NCI-H1417 (cell line): ENCODE measurements at places on chromosomes 16 and 17.

- peak; percentile 36 for DNase-seq
These were observed 23.6 kb upstream of the ABR start for GRCh38 chr17:1203111-1203966.

DNA sequence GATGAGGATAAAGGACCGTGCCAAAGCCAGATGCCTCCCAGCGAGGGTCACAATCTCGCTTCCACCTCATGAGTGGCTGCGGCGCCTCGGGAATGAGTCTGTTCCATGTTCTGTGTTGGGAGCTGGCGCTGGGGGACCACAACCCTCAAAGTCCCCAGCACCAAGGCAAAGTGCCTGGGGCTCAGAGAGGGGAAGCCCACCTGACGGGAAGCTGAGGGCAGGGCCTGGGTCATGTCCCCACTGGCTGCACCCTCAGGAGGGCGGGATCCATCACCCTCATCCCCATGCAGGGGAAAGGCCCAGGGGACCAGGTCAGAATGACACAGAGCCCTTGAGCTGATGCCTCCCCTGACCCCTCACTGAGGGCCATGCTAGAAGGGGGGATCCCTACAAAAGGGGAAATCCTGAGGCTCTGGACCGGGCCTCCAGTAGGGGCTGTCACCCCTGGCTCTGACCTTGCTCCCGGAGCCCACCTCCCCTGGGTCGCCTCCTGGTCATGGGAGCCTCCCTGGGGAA is 151.3 kb upstream of the PLCG2 start:
- DNase-seq: no peak

GRCh38 chr16:676913-677312 is 1.4 kb downstream of the RHBDL1 start:
- peak; percentile 94 for DNase-seq

DNA sequence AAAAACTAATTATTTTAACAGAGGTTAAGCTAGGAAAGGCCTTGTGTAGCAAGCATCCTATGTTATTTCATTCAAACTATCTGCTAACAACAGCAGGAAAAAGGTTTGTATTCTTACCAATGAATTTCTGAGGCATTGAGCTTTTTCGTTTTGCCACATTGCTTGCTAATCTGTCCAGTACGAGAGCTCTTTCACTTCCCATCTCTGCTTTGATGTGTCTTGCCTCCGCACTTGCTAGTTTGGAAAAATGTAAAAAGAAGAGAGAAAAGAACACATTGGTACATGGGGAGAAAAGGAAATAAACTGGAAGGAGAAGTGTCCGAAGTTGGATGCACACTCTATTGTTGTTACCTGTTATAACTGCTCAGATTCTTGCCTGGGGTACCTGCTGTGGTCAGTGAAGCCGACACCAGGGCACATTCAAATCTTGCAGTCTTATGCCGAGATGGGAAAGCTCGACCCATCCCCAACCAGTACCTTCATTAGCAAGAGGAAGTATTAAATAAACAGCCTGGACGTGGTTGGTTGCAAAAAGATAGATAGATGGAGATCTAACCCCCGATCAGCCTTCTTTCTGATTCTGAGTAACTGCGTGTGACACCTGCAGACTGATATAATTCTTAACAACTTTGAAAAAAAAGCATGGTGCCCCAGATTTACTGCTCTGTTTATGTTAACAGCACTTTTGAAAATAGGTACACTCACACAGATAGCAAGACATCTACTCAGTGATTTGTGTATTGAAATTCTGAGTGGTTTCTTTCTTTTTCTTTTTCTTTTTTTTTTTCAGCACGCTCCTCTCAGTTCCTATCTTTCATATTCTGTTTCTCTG is 40.0 kb downstream of the GRB7 start:
- no peak for DNase-seq

DNA sequence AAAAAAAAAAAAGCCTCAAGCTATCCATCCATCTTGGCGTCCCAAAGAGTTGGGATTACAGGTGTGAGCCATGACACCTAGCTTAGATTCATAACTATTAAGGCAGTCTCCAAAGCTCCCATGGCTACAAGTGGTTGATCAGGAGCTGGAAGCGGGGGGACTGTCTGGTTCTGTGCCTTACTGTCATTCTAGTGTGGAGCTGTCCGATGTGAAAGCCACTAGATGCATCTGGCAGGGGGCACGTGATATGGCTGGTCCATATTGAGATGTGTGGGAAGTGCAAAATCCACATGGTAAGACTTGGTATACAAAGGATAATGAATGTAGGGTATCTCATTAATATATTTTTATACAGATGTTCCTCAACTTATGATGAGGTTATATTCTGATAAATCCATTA is 38.7 kb downstream of the KPNA2 start:
- DNase-seq: no peak

DNA sequence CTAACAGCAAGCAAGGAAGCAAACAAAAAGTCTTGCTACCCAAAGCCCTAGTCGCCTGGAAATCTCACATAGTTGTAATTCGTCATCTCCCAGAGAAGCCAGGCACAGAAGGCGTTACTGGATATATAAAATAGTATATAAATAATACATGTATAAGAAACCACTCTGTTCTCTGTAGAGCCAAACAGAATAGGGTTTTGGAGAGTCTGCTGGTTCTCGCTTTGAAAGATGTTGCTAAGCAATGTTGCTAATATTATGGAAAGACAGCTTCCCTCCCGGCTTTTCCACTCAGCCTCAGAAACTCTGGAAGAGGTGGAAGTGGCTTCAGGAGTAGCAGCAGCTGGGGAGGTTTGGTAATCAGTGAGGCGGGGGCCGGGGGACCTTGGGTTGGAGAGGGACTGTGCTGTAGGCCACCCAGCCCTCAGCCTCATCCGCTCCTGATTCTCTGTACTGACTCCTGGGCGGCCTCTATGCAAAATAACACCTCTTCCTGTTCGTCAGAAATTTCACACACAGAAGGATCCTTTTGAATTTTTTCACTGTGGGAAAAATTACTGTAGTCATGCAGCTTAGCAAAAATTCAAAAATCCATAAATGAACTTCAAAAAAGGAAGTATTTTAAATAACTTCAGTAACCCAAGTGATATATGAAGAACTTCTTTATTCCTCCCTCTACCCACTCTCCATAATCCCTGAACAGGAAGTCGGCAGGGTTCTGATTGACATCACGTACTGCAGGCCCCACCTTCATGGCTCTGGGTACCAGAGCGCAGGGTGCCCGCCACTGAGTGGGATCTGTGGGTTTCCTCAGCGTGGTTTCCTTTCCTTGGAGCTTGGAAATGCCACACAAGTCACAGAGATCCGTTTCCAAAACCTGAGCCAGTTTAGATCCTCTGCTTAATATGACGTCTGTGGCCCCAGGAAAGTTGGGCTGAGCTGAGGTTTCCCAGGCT is 51.4 kb downstream of the RAP1GAP2 start:
- DNase-seq: no peak

GRCh38 chr16:57473176-57473840 is 10.8 kb downstream of the POLR2C start:
- DNase-seq: no peak

DNA sequence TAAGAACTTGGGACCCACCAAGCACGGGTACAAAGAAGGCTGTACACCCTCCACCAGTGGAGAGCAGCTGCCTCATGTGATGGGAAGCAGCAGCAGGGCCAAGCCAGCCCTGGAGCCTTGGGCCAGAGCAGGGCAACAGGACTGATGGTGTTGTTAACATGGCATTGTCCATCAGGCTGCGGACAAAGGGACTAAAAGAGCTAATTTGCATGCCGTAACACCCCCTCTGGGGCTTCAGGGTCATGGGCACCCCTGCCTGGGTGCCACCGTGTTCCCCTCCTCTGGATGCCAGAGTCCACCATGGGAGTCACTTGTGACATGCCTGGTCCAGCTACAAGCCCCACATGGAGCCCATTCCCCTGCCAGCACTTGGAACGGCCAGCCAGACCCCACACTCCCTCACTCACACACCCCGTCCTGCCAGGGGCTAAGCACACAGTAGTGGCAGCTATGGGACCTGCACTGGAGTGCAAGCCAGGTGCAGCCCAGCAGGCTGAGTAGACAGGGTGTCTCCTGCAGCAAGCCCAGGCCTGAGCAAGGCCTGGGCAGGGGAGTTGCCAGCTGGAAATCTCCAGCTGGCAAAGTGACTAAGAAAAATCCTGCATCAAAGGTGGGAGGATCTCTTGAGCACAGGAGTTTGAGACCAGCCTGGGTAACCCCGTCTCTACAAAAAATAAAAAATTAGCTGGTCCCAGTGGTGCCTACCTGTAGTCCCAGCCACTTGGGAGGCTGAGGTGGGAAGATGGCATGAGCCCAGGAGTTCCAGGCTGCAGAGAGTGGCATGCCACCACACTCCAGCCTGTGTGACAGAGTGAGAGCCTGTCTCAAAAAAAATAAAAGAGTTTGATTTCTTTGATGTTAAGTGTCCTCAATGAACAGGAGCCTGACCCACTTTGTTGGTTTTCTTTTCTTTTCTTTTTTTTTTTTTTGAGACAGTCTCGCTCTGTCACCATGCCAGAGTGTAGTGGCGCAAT is 33.7 kb downstream of the NOL11 start:
- DNase-seq: no peak

DNA sequence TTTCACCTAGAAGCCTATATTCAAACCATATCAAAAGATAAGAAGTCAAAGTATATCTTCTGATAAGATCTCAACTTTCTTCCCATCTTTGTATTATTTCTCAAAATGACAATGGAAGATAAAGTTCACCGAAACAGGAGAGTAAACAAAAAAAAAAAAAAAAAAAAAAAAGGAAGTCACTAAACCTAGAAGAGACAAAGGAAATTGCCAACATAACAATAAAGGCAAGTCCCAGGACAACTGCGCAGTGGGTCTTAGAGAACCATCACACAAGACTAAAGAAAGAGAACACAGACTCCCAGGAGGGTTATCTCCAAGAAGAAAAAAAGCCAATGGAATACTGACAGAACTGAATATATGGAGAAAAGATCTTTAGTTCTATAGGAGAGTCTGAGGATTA is 65.7 kb downstream of the SMURF2 start:
- DNase-seq: no peak

GRCh38 chr16:70611224-70611598 is 35.1 kb upstream of the IL34 start:
- DNase-seq: no peak

DNA sequence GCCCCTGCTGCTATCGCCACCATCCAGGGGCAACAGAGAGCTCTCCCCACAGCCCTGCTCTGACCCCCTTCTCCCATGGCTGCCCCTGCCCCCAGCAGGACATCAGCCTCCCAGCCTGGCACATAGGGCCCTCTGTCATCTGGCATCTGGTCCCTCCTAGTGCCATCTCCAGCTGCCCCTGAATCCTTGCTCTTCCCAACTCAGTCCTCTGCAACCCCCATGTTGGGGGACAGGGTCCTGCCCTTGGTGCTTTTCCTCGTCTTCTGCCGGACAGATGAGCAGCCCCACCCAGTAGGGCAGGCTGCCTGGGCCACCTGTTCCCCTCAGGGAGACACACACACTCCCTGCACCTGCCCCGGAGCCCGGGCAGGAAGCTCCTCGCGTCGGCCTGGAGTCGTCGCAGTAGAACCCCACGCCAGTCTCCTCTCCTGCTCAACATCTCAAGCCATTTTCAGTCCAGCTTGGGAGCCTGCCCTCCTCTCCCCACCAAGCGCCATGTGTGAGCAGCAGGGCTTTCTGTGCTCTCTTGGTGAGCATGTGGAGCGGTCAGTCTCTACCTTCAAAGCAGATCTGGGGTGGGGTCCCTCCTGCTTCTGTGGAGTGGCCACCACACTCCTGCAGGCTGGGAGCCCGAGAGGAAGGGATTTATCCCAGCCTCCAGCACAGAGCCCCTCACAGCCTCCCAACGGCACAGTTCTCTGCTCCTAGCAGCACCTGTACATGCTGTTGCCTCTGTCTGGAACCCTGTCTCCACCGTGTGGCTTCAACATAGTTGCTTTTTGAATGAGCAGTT is 28.2 kb downstream of the TNFRSF13B start:
- no peak for DNase-seq

DNA sequence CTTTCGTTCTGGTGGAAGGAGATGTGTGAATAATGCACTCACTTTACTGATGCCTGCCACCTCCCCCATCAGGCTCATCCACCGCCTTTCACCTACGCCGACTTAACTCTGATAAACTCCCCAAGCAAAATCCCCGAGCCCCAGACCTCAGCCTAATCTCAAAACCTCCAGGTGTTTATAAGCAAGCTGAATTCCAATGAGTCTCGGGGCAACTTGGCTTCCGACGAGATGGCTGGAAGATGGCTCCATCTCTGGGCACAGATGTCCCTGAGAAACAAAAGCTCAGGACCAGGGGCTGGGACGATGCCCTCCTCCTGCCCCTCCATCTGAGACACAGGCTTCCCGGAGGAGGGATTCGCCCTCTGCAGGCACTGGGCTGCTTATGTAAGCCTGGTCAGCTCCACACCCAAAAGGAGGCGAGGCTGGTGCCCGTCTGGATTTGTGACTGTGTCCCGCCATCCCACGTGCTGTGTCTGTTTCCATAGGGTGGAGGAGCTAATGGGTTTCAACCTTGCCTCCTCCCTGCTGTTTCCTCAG is 386.4 kb upstream of the TNRC6C start:
- peak; percentile 53 for DNase-seq

- no peak for DNase-seq
These were observed 22.1 kb upstream of the MSI2 start for GRCh38 chr17:57234061-57234738.

GRCh38 chr17:43515656-43516055 is 30.5 kb downstream of the ETV4 start:
- no peak for DNase-seq

DNA sequence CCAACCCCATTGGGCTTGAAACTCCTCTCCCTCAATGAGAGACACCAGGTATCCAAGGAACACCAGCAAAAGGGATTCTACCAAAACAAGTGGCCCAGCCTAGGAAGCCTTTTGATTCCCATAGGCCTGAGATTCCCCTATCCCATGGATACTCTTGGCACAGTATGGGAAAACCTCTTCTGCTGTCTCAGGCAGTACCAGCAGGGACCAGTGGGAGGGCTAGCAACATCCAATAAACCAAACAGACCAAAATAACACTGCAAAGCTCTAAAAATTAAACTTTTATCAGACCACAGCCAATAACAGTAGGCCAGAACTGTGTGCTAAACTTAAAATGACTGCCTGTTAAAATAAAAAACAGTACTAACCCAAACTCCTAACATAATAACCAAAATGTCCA is 153.9 kb upstream of the CES5A start:
- no peak for DNase-seq

DNA sequence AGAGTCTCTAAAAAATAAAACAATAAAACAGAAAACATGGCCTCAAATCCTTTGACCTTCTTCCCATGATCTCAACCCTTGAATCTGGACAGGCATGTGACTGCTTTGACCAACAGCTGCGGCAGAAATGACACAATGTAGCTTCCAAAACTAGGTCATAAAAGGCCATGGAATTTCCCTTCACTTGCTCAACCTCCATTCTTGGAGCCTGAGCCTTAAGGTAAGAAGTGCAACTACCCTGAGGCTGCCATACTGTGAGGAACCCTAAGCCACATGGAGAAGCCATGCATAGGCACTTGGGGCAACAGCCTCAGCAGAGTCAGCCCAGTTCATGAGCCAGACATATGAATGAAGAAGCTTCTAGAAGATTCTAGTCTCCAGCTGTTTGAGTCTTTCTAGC is 75.7 kb upstream of the BRD7 start:
- no peak for DNase-seq
